ENCODE measurements at places on chromosomes 16 and 17. TPM values are rescaled to one million over a fixed set of nuclear protein-coding genes. Genes with fewer than 3 reads are reported as not detected.

Gene ITGA2B
- total RNA-seq: 2.0 TPM

Gene TEX14
- total RNA-seq: 0.08 TPM

Gene UTS2R
- not detected for total RNA-seq

DNA sequence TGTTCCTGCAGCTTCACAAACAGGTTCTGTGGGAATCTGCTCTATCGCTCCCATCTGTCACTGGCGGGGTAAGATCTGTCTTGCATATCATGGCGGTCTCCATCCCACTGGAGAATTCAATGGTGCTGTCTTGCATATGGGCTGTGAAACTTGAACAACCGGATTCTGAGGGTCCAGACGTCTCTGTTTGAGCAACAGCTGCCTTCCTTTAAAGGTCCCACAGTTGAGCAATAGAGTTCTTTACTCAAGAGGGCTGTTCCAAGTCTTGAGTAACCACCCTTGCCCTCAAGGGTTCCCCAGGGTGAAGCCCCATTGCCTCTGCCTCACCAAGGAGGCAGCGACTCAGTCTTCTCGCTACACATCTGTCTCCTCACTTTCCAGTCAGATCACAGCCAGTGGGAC lies 50.8 kb downstream of the ZFHX3 start:
- DNase-seq: no peak

Gene SLC6A4
- not detected for total RNA-seq

DNA sequence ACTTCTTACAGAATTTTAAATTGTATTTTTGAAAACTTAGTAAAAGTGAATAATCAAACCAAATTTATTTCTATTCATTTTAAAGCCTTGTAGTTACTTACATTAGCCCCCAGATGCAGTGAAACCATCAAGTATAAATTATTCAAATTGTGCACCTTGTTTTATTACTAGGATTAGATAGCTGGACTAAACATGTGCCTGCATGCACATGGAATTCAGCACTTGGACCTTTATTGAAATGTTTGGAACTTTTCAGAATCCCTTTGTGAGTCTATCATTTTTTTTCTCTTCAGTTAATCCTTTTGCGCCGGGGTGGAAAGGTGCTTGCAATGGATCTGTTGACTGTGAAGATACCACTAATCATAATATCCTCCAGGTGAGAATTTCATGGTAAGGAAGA lies 4.7 kb downstream of the ZPBP2 start:
- DNase-seq: no peak

DNA sequence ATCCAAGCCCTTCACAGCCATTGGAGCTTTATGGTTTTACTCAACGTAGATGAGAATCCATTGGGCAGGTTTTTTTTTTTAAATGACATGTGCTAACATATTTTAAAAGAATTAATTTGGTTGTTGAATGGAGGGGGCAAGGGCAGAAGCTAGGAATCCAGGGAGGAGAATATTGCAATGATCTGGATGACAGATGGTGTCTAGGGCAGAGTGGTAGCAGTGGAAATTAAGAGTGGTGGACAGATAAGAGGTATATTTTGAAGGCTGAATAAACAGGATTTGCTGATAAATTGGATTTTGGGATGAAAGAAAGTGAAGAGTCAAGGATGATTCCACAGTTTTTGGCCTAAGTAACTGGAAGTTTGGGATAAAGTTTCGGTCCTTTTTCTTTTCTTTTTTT lies 54.8 kb upstream of the DHX40 start:
- DNase-seq: no peak

Gene SPATA22
- total RNA-seq: not detected

GRCh38 chr17:2700030-2700490 lies 11.5 kb downstream of the CLUH start:
- peak; percentile 81 for DNase-seq

DNA sequence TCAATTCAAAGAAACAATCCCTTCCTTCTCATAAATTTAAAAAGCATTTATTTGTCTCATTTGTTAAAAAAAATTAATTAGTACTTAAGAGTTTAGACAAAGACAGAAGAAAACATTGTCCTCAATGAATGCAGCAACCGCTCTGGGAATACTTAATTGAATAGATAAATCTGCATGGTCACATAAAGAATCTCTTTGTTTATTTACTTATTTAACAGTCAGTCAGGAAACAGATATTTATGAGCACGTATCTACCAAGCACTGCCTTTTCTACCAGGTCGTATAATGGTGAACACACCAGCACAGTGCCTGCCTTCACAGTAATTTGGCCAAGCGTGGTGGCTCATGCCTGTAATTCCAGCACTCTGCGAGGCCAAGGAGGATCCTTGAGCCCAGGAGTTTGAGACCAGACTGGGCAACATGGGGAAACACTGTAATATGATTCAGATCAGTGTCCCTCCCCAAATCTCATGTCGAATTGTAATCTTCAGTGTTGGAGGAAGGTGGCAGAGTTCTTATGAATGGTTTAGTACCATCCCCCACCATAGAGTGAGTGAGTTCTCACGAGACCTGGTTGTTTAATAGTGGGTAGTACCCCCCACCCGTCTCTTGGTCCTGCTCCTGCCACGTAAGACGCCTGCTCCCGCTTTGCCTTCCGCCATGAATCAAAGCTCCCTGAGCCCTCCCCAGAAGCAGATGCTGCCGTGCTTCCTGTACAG lies 8.1 kb downstream of the WIPI1 start:
- no peak for DNase-seq

GRCh38 chr17:76088868-76089576 lies 10.0 kb downstream of the ZACN start:
- DNase-seq: peak; percentile 64

DNA sequence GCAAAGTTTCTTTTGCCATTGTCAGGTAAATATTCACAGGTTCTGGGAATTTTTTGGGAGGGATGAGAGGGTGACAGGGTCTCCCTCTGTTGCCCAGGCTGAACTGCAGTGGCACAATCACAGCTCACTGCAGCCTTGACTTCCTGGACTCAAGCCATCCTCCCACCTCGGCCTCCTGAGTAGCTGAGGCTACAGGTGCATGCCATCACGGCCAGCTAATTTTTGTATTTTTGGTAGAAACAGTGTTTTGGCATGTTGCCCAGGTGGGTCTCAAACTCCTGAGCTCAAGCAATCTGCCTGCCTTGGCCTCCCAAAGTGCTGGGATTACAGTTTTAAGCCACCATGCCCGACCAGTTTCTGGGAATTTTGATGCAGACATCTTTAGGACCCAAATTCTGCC lies 53.0 kb downstream of the IQCK start:
- no peak for DNase-seq

Gene OR1F1
- not detected for total RNA-seq
